ENCODE measurements at places on chromosomes 4 and X.

GRCh38 chr4:38752372-38752940, 30.3 kb downstream of the TLR10 start:
- DNase-seq, result no peak

DNA sequence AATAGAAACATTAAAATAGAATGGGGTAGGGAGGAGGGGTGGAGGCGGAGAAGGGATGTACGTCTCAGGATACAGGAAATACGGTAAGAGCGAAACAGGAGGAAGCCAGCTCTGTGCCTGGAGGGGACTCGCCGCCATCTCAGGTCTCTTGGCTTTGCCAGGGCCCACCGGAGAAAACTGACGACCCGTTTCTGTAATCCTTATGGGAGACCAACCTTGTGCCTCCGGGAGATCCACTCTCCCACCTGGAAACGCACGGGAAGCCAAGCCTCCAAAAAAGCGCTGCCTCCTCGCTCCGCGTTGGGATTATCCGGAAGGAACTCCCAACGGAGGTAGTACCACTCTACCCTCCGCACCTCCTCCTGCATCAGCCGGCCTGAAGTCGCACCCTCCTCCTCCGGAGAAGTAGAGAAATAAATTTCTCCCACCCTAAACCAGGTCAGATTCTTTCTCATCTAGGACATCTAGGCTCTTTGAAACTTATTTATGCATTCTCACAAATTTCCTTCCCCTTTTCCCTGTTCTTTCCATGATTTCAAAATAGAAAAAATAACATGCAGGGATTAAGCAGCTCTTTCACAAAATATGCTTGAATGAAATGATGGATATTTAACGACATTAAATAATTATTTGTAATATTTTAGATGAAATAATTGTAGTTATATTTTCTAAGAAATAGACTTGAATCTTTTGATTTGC, at the start of gene NBDY:
TSS of gene NBDY (plus strand) at position 92 of the 699 bp plus-strand sequence. CDS start at position 203, 111 bp downstream.
- peak; percentile 17 for DNase-seq

- DNase-seq, result no peak
Observed at GRCh38 chrX:144334577-144334976, 450.7 kb downstream of the UBE2NL start.

GRCh38 chr4:173217727-173218126, 49.1 kb downstream of the GALNT7 start:
- DNase-seq, result no peak

- no peak for DNase-seq
Observed at GRCh38 chrX:33138677-33139249, 72.6 kb downstream of the DMD start.

- DNase-seq, result no peak
Observed at GRCh38 chr4:34422472-34423175, 1821.7 kb downstream of the ARAP2 start.

GRCh38 chr4:117293784-117294183, 208.4 kb upstream of the TRAM1L1 start:
- DNase-seq, result no peak

DNA sequence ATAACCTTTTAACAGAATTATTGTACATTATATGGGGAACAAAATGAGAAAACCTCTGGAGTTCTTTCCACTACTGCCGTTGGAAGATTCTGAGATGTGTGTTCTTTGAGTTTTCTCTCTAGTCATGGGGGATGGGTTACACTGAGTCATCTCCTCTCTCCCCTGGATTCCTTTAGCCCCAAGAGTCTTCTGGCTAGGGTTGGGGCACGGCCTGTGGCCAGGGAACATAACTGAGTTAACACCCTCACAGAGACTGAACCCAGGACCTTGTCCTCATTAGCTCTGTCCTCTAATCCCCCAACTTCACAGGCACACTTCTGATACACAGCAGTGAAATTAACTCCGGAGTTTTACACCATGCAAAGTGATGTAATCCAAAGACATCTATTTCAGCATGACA, 142.3 kb upstream of the F9 start:
- no peak for DNase-seq

DNA sequence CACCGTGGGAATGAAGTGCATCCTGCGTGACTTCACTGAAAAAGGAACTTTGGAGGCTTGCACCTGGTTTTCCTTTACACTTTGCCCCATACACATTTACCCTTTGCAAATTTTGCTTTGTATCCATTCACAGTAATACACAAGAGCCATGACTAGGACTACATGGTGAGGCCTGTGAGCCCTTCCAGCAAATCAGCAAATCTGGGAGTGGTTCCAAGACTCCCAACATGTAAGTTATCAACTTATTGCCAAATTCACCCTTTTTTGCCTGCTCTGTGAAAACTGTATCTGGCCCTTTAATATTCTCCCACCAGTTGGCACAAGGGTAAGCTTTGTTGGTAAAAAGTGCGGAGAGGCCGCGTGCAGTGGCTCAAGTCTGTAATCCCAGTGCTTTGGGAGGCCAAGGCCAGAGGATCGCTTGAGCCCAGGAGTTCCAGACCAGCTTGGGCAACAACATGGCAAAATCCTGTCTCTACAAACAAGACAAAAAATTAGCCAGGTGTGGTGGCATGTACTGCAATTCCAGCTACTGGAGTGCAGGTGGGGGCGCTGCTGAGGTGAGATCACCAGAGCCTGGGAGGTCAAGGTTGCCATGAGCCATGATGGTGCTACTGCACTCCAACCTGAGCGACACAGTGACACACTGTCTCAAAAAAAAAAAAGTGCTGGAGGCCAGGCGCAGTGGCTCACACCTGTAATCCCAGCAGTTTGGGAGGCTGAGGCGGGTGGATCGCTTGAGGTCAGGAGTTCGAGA, 5.0 kb downstream of the PRMT9 start:
- no peak for DNase-seq

GRCh38 chr4:141560056-141560455, 76.3 kb upstream of the IL15 start:
- DNase-seq, result no peak

DNA sequence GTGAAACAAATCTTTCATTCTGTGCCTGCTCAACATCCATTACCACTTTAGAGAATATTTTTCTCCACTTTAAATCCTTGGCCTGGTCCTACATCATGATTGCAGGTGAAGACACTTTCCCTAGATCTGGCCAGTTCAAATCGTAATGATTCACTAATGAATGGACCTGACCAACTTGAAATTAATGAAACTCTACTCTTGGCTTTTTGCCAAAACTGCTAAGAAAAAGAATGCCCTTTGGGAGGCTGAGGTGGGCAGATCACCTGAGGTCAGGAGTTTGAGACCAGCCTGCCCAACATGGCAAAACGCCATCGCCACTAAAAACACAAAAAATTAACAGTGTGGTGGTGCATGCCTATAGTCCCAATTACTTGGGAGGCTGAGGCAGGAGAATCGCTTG, 1082.6 kb upstream of the LCORL start:
- no peak for DNase-seq

GRCh38 chrX:8987672-8988250, 46.2 kb downstream of the FAM9B start:
- no peak for DNase-seq

- no peak for DNase-seq
Observed at GRCh38 chr4:182074810-182075209, 168.4 kb upstream of the TENM3 start.

DNA sequence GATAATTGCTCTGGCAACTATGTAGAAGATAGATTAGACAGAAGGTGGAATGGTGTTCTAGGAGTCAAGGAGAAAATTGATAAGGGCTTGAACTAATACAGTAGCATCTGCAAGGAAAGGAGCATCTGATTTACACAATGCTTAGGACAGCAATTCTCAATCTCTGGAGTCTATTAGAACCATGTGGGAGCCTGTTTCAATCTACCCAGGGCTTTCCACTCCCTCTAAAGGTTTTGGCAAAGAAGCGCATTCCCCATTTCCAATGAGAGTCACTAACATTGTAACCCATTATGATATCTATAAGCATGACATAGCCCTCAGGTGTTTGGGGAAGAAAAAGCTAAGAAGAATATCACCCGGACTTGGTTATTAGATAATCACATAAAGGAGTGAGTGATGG, 168.2 kb downstream of the COL25A1 start:
- no peak for DNase-seq

- no peak for DNase-seq
Observed at GRCh38 chrX:112630187-112630586, 49.6 kb downstream of the LHFPL1 start.

DNA sequence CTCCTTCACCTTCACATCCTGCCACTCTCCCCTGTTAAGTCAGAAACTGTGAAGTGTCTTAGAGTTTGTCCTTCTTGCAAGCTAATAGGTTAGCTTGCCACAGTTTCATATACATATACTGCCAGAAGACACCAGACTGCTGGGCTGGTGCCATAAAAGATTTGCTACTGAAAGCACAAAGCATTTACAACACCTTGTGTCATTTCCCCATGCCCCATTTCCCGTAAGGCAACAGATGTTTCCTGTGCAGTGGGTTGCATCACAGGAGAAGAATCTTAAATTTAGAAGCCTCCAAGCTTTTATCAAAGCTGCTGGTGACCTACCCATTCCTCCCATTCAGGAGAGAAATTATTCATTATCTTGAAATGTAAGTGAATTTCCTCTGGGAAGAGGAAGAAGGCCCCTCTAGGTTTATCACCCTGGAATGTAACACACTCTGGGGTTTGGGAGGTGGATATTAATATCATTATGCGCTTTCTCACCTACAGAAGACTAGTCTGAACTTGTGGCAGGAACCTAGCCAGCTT, 34.5 kb upstream of the RAB33B start:
- DNase-seq, result no peak

GRCh38 chr4:75683482-75684155, 10.4 kb upstream of the G3BP2 start:
- no peak for DNase-seq

DNA sequence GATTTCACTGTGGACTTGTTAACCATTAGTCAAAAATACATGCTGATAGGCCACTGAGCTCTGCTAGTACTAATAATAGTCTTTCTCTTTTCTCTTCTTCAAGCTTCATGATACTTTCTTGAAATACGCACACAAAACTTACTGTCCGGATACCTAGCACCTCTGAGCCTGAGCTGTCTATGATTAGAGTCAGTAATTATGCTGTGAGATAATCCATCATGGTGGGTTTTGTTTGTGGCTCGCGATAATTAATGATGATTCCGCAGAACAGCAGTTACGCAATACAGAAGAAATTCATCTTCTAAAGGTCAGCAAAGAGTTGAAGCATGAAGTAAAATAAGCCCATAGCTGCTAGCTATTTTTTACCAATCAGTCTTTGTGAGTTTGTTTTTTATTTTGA, 511.5 kb upstream of the GALNT7 start:
- DNase-seq, result no peak

- DNase-seq, result no peak
Observed at GRCh38 chrX:55030271-55031205, at the start of gene ALAS2. TSS of gene ALAS2 (minus strand) at chrX:55030977. CDS start at chrX:55026000, 4,977 bp downstream.

- DNase-seq, result no peak
Observed at GRCh38 chrX:65866146-65866545, 173.7 kb downstream of the VSIG4 start.

- no peak for DNase-seq
Observed at GRCh38 chrX:2451501-2452316, 49.1 kb downstream of the DHRSX start.

- DNase-seq, result no peak
Observed at GRCh38 chr4:141884070-141884469, 247.7 kb downstream of the IL15 start.

GRCh38 chr4:157143369-157143768, 67.4 kb downstream of the GLRB start:
- no peak for DNase-seq

DNA sequence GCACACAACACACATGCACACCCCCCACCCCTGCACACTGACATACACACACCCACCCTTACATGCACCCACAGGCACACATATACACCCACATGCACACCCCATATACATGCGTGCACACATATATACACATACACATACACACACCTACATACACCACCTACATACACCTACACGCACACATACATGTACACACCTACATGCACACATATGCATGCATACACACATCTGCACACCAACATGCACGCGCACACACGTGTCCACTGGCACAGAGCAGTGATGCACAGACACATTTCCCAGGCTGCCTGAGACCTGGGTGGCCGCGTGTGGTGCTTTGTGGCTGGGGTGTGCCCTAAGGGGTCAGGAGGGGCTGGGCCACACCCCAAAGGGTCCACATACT, 31.7 kb downstream of the FGFRL1 start:
- no peak for DNase-seq

DNA sequence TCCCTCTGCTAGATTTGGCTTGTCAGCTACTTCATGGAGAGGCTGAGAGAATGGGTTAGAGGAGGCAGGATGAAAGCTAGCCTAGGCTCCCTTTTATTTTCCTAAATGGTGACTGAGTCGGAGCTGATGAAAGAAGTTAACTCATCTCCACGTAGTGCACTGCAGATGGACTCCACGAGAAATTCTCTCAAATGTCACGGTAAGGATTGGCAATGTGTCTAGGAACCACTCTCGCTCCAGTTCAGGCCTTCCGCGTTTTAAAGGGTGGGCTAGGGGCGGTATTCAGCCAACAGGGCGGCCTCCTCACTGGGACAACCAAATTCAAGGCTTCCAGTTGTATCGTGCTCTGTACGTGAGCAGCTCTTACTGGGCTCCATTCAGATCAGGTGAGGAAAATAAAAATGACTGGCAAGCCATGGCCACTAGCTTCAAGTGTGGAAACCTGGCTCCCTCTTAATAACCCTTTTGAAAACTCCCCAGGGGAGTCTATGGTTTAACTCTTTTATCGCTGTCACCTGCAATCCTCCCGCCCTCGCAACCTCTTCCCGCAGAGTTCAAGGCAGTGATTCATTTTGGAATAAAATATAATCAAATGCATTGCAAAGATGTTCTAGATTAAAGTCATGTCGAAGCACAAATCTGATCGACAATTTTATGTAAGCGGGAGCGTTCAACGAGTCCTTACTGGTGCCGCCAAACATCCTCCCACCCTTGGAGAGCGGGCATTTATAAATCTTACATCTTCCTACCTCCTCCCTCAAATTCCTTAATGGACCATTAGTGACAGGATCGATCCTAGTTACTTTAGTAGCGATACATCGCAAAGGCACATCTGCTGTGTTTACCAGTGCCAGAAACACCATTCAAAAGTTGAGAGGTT, 1.2 kb downstream of the SPOCK3 start:
- DNase-seq, result no peak

DNA sequence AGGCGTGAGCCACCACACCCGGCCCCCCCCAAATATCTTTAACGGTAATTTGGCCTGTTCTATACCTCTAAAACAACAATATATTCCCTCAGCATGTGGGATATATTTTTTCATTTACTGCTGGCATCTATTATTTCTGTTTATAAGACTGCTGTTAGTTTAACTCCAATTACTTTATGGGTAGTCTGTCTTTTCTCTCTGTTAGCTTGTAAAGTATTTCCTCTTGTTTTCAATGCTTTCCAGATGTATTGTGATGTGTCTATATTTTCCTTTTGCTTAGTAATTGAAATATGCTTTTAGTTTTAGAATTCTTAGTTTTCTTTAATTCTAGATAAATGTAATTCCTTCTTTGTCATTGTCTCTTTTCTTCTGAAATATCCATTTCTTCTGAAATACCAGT, 445.8 kb downstream of the ANKRD50 start:
- no peak for DNase-seq

DNA sequence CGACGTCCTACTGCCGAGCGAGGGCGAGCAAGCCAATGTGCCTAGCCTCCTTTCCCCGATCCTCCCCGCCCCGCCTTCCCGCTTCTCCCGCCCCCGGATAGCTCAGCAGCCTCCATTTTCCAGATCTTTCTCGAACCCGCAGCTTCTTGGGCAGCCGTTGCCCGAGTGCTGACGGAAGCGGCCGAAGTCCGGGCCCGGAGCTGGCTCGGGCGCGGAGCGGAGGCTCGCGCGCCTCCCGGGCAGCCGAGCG, 172 bp upstream of the HSPA4L start:
- peak; percentile 27 for DNase-seq
